ENCODE measurements at places on chromosomes 1 and 21. TPM values are rescaled to one million over a fixed set of nuclear protein-coding genes. Genes with fewer than 3 reads are reported as not detected.

Gene CCDC181
- not detected for polyA plus RNA-seq

Gene CTNNBIP1
- 10.0 TPM for polyA plus RNA-seq

Gene LEFTY2
- 0.20 TPM for polyA plus RNA-seq

Gene TMPRSS15
- polyA plus RNA-seq: not detected

Gene FMN2
- not detected for polyA plus RNA-seq

Gene AGL
- 8.1 TPM for polyA plus RNA-seq

Gene FAM163A
- polyA plus RNA-seq: not detected

Gene LCE2A
- polyA plus RNA-seq: not detected

Gene FNDC5
- not detected for polyA plus RNA-seq

Gene CLCN6
- polyA plus RNA-seq: 11.7 TPM

Gene ANGPTL3
- not detected for polyA plus RNA-seq

Gene CRYZ
- polyA plus RNA-seq: 51.1 TPM

Data from IgD-negative memory B cell (primary cell).